ENCODE measurements at places on chromosomes 16 and 17. TPM values are rescaled to one million over a fixed set of nuclear protein-coding genes. Genes with fewer than 3 reads are reported as not detected.

The SLC16A11 gene
- 3.9 TPM for polyA plus RNA-seq

The RRAD gene
- 2.3 TPM for polyA plus RNA-seq

The HSD11B2 gene
- polyA plus RNA-seq, result 5.1 TPM

The OR4D1 gene
- polyA plus RNA-seq, result 0.03 TPM

The CFAP97D1 gene
- not detected for polyA plus RNA-seq

The NPIPB6 gene
- 0.92 TPM for polyA plus RNA-seq

The GUCY2D gene
- not detected for polyA plus RNA-seq

The CLEC10A gene
- 9.4 TPM for polyA plus RNA-seq

The GP1BA gene
- polyA plus RNA-seq, result 0.04 TPM

The CRYBA1 gene
- not detected for polyA plus RNA-seq

The VAT1L gene
- 0.08 TPM for polyA plus RNA-seq

The SLFN12L gene
- 0.53 TPM for polyA plus RNA-seq

The MSI2 gene
- polyA plus RNA-seq, result 105 TPM

The G6PC1 gene
- polyA plus RNA-seq, result not detected

The SLC16A13 gene
- polyA plus RNA-seq, result 1.2 TPM

The DPEP1 gene
- 0.35 TPM for polyA plus RNA-seq

The GINS2 gene
- polyA plus RNA-seq, result 1.6 TPM

The PRR29 gene
- 0.45 TPM for polyA plus RNA-seq

The GDPD1 gene
- polyA plus RNA-seq, result 2.3 TPM

The FKBP10 gene
- 80.0 TPM for polyA plus RNA-seq

The ZNF174 gene
- polyA plus RNA-seq, result 10.9 TPM

The KRTAP4-3 gene
- not detected for polyA plus RNA-seq

The FTSJ3 gene
- polyA plus RNA-seq, result 47.0 TPM

The SCARF1 gene
- polyA plus RNA-seq, result 6.5 TPM

The IRX5 gene
- polyA plus RNA-seq, result 1.1 TPM

The FBXW10B gene
- polyA plus RNA-seq, result 0.72 TPM

The FGF11 gene
- 5.1 TPM for polyA plus RNA-seq

The FOXN1 gene
- polyA plus RNA-seq, result not detected

The IGSF6 gene
- 1.3 TPM for polyA plus RNA-seq

The SLC12A3 gene
- not detected for polyA plus RNA-seq

The C17orf78 gene
- polyA plus RNA-seq, result not detected

The DPEP3 gene
- polyA plus RNA-seq, result 0.05 TPM

The TRPV3 gene
- polyA plus RNA-seq, result 0.85 TPM

The C16orf74 gene
- 1.2 TPM for polyA plus RNA-seq

The ZNF19 gene
- 5.5 TPM for polyA plus RNA-seq

The GLIS2 gene
- polyA plus RNA-seq, result 24.6 TPM

The TOM1L2 gene
- 33.4 TPM for polyA plus RNA-seq

The ZNF624 gene
- 3.7 TPM for polyA plus RNA-seq

The TPPP3 gene
- polyA plus RNA-seq, result 15.6 TPM

The CSNK2A2 gene
- polyA plus RNA-seq, result 95.6 TPM

The KRT16 gene
- not detected for polyA plus RNA-seq

All from ovary (tissue), 10 donors.